Activated CD4-positive, alpha-beta T cell treated with anti-CD3 and anti-CD28 coated beads, Interleukin-2, Interleukin-6, amounts not matched to agents 100 ng/mL and 50 ng/mL, durations not matched to agents 16 hours and 8 hours (primary cell): ENCODE measurements at places on chromosomes 5 and 9.

DNA sequence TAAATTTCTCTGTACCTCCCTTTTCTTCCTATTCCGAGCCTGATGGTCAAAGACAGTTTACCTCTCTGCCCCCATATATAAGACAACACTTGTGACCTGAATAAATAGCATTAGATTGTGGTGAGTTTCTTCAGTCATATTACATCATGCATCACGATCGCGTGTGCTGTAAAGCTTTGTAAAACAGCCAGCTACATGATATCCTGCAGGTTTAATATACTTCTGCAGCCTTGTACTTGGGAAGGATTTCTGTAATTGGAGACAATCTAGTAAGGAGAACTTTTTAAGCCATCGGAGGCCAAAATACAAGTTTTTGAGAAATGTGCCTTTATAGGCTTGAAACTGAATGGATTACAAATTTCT, 711.8 kb upstream of the WWC1 start:
- DNase-seq: no peak

- DNase-seq: no peak
Observed at GRCh38 chr9:76585487-76586389, 126.8 kb downstream of the GCNT1 start.

GRCh38 chr5:141869040-141869439, 9.2 kb downstream of the PCDH1 start:
- no peak for DNase-seq

GRCh38 chr9:116605904-116606341, 81.2 kb upstream of the TRIM32 start:
- no peak for DNase-seq

DNA sequence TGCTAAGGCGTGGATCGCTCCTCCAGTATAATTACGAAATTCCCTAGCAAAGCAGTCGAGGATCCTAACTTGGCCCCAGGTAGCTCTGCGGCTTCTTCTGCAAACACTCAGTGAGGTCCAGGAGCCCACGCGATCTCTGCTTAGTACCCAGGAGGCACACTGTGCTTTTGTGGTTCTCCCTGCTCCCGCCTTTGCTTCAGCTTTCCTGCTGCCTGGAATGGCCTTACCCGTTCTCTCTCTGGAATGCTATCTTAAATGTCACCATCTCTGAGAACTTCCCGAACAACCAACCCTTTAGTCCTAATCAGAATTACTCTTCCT, 639 bp downstream of the INVS start:
- DNase-seq: peak; percentile 9

DNA sequence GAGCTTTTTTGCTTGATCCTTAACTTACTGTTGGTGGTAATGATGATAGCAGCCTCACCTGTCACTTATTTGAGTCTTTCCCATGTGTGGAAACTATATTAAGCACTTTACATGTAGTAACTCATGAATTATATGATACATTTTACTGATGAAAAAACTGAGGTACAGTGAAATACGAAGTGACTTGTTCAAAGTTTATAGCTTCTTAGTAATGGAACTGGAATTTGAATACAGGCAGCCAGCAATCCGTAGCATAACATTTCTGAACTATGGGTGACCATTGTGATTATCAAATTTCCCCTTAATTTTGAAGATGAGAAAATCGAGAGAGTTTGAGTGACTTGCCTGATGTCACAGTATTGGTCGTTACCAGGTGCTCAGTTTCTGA, 17.3 kb downstream of the SCAMP1 start:
- no peak for DNase-seq

DNA sequence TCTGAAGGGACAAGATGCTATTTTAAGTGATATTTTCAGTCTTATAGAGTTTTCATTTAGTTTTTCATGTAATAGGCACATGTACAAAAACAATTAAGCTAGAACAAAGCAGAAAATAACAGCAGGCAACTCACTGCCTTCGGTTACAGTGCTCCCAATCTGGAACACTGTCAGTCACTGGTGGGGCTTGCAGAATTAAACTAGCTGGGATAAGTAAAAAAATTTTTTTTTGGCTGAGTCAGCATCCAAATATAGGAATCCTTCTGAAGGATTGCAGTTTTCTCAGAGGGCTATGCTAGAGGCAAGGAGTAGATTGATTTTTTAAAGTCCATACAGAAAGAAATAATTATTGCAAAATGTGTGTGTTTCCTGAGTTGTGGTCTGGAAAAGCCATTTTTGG, 250.2 kb upstream of the RFX3 start:
- no peak for DNase-seq

DNA sequence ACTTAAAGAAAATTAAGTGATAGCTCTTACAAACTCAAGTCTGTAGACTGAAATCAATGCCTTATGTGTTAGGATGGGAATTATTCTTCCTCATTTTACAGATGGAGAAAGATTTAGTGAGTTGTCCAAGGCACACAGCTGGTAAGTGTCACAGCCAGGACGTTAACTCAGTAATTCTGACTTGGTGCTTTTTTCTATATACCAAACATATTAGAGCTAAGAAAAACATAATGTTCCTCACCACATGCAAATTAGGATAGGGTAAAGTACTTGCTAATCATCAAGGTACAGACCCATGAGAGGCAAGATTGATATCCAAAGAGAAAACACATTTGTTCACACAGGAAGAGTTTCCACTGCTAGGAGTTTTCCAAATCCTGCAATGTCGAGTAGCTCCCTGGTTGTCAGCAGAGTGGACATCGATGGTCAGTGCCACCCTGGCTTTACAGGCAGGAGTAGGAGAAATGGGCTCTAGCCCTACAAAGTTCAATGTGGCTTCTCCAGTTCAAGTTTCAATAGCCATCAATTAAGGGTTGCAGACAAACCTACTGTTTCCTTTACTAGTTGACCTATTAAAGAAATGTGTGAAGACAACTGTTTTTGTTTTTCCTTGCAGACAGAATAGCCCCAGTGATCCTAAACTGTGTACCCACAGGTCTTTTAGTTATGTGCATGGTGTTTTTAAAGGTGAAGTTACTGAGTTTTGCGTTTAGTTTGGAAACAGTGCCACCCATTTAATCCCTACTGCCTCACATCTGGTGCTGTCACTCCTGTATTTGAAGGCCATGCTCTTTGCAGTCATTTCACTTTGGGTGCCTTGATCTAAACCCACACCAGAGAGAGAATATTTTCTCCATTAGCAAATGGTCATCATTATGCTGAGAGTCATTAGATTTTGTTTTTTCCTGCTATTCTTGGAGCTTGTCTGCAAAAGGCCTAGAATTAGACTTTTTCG, 460.8 kb upstream of the SMARCA2 start:
- DNase-seq: no peak

GRCh38 chr5:68757626-68758212, 336.1 kb upstream of the SLC30A5 start:
- DNase-seq: no peak

GRCh38 chr5:78587775-78588291, 60.7 kb downstream of the LHFPL2 start:
- no peak for DNase-seq

GRCh38 chr5:10111571-10111970, 138.1 kb downstream of the ATPSCKMT start:
- peak; percentile 5 for DNase-seq

DNA sequence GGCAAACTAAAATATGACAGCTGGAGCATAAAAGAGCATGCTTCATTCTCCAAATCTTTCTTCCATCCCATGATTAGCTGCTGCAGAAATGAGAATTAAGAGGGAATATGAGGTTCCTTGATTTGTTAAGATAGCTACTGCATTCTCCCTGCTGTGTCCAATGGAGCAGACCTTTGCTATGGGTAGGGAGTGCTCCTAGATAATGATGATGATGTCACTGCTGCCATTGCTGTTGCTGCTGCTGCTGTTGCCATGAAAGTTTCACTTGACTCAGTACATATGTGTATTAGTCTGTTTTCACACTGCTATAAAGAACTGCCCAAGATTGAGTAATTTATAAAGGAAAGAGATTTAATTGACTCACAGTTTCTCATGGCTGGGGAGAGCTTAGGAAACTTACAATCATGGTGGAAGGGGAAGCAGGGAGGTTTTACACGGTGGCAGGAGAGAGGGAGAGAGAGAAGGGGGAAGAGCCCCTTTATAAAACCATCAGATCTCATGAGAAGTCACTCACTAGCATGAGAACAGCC, 128.9 kb downstream of the INSYN2B start:
- no peak for DNase-seq

- DNase-seq: peak; percentile 50
Observed at GRCh38 chr9:88076286-88077070, 61.8 kb downstream of the SPATA31C2 start.

GRCh38 chr5:169013846-169014245, 287.1 kb downstream of the SLIT3 start:
- DNase-seq: no peak

GRCh38 chr5:171571663-171572062, 152.2 kb downstream of the FGF18 start:
- no peak for DNase-seq

- no peak for DNase-seq
Observed at GRCh38 chr5:177984584-177985206, 11.3 kb downstream of the PROP1 start.

- DNase-seq: no peak
Observed at GRCh38 chr9:133054194-133054890, 7.4 kb upstream of the CEL start.

DNA sequence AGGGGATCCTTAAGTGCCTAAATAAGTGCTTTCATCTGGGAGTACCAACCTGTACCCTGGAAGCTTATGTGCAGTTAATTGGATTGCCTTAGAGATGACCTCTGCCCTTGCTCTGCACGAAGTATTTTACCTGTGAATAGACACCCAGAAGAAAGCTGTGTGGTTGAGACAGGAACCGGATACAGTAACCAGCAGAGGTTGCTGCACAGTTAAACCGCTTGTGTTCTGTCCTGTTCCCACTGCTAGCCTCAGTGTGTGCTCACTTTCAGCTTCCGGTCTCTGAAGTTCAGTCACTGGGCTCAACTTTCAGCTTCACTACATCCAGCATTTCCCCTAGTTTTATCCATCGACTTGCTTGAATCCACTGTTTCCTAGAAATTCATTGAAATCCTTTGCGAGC, 185.3 kb downstream of the FAM170A start:
- no peak for DNase-seq

GRCh38 chr5:43313854-43314457, 744 bp upstream of the HMGCS1 start:
- no peak for DNase-seq

- DNase-seq: no peak
Observed at GRCh38 chr9:77440057-77440456, 208.1 kb downstream of the GNA14 start.

- no peak for DNase-seq
Observed at GRCh38 chr9:35705836-35706430, 16.2 kb upstream of the TPM2 start.

GRCh38 chr5:89722538-89722937, 687.0 kb downstream of the CETN3 start:
- no peak for DNase-seq

GRCh38 chr9:117153021-117153420, 261.8 kb downstream of the ASTN2 start:
- DNase-seq: no peak

DNA sequence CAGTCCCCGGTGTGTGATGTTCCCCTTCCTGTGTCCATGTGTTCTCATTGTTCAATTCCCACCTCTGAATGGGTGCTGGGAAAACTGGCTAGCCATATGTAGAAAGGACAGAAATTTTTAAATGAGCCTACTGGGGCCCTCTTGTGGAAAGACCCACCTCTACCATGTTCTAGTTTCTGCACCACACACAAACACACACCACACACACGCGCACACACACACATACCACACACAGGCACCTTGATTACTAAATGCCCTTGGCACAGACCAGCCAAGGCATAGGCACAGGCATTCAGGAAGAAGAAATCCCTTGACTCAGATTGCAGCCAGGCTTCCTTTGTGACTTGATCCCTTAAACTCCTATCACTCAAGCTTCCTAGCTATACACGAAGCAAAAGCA, 60.5 kb downstream of the SIL1 start:
- DNase-seq: no peak

DNA sequence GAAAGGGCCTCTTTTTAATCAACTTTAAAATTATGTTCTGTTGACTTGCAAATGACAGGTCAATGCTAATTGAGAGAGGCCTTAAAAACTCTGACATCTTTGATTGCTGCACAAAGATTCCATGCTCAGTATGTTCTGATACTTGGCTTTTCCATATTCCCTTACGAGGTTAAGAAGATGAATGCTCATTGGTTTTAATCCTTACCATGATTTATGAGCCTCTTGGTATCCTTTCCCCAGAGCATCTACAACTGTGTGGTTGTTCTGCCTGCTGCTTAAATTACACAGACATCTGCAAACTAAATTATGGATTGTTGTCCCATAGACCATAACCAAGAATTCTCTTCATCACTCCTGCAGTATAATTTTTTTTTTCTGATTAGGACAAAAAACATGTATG, 352.6 kb downstream of the CDH12 start:
- no peak for DNase-seq

- DNase-seq: peak; percentile 56
Observed at GRCh38 chr5:56152437-56152836, 80.7 kb downstream of the ANKRD55 start.

DNA sequence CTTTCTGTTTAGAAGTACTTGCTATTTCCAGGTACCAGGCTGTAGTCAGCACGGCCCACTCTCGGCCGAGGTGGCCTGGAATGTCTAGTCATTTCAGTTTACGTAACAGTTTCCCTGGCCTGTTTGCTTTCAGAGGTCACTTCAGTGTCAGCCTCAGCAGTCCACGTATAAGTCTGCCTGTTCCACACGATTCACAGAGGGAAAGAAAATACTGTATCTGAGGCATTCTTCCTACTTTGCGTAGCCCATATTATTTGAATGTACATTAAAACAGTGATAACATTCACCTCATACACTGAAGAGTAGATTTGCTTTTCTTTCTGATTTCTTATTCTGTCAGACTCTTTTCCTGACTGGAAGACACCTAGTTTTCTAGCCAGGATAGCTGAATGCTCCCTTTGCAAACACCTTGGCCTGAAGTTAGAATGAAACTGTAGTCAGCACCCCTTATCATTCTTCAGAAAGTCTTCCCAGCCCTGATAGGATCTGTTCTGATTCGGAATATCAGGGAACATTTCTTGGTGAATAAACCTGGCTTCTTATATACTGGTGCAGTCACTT, 140.9 kb downstream of the AOPEP start:
- DNase-seq: no peak

- no peak for DNase-seq
Observed at GRCh38 chr9:107928701-107929371, 439.3 kb upstream of the KLF4 start.

DNA sequence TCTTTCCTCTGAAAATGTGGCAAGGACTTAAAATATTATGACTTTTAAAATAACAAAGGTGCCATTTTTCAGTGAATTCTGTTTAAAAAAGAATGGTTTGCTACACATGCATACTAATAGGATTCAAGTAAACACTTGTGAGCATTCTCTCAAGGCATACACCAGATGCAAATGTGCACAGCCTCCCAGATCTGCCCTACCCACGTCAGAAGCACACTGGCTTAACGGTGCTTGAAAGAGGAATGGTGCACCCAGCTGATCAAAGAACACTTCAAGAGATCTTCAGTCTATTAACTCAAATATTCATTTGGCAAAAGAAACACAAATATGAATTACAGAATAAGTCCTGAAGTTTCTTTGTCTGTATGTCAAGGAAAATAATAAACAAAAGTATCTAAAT, 15.8 kb downstream of the GABRB2 start:
- DNase-seq: no peak
